ENCODE measurements at places on chromosomes 6 and 20.

GRCh38 chr6:28586324-28586723 lies 60.6 kb downstream of the GPX5 start:
- DNase-seq: no peak

DNA sequence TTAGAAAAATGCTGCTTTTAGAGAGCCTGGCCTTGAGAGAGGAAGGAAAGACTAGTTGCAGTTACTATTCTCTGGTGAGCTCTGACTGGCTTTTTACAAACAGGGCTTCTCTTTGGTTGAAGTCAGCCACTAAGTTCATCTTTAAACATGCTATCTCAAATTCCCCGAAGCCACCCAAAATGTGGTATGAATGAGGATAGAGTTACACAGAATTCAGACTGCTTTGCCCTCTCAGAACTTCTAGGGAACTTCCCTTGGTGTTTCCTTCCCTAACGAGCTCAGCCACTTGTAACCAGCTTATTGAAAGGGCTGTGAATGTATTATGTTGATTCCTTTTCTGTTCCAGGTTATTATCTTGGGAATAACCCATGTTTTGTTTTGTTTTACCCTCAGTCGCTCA lies 73.5 kb downstream of the EFHC1 start:
- no peak for DNase-seq

DNA sequence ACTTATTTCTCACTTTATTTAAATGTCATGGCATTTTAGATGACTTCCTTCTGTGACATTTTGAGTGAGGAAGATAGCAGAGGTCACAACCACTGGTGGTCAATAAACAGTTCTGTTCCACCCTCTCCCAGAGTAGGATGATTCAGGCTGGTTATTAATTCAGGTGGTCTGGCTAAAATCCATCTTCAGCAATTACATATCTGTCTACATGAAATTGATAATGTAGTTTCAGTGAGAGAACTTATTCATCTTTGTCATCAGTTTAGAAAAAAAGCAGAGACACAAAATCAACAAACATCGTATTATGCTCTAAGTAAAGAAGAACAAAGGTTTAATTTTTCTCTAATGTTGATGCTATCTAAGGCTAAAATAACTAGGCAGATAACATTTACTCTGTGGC lies 525.5 kb downstream of the TENT5A start:
- DNase-seq: no peak

DNA sequence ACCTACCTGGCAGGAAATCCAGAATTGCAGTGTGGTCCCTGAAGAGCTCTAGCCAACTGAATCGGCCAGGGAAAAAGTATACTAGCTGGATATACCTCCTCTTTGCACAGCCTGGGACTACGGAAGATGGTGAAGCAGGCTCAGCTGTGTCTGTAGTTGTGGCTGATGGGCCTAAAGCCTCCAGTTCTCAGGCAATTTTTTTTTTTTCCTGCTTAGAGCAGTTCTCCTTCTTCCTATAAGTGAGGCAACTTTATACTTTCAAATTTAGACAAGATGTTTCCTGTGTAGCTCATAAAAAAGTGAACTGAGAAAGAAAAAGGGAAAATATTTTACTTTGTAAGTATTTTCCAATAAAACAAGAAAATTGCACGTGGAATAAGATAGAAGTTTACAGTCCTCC lies 172.9 kb downstream of the CARMIL1 start:
- DNase-seq: no peak

GRCh38 chr20:38623061-38623460 lies 21.5 kb downstream of the ARHGAP40 start:
- no peak for DNase-seq

GRCh38 chr6:115643762-115644161 lies 416.9 kb downstream of the FRK start:
- DNase-seq: no peak

GRCh38 chr6:126913651-126914050 lies 204.8 kb upstream of the RSPO3 start:
- DNase-seq: no peak

DNA sequence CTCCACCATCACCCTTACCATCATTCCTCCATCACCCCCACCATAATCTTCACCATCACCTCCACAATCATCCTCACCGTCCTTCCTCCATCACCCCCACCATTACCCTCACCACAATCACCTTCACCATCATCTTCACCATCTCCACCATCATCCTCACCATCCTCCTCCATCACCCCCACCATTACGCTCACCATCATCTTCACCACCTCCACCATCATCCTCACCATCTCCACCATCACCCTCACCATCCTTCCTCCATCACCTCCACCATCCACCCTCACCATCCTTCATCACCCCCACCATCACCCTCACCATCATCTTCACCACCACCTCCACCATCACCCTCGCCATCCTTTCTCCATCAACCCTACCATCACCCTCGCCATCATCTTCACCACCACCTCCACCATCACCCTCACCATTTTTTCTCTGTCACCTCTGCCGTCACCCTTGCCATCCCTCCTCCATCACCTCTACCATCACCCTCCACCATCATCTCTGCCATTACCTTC lies 33.1 kb upstream of the MPC1 start:
- no peak for DNase-seq

DNA sequence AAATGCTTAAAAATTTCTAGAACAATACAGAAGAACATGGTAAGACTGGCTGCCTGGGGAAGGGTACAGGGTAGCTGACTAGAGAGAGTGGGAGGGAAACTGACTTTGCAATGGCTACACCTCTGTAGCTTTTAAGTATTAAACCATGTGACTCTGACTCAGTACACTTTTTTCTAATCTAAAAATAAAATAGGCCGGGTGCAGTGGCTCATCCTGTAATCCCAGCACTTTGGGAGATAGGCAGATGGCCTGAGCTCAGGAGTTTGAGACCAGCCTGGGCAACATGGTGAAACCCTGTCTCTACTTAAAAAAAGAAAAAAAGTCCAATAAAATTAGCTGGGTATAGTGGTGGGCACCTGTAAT lies 18.5 kb downstream of the ATP9A start:
- DNase-seq: no peak

GRCh38 chr6:117290173-117290846 lies 25.0 kb downstream of the VGLL2 start:
- DNase-seq: no peak

DNA sequence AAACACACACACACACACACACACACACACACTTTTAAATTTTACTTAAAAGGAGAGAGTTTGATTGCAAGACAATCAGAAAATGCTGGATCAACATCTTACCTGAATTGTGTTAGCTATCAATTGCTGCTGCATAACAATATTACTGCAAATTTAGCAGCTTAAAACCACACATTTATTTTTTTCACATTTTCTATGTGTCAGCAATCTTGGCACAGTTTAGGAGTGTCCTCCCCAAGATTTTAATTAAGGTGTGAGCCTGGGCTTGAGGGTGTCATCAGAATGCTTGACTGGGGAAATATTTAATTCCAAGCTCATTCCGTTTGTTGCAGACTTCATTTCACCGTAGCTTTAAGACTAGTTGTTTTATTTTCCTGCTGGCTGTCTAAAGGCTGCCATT lies 431.0 kb upstream of the GJE1 start:
- DNase-seq: no peak

GRCh38 chr20:10662151-10662550 lies 11.6 kb downstream of the JAG1 start:
- DNase-seq: no peak

- no peak for DNase-seq
Observed at GRCh38 chr6:41255638-41256246, 27.6 kb downstream of the TREML4 start.

DNA sequence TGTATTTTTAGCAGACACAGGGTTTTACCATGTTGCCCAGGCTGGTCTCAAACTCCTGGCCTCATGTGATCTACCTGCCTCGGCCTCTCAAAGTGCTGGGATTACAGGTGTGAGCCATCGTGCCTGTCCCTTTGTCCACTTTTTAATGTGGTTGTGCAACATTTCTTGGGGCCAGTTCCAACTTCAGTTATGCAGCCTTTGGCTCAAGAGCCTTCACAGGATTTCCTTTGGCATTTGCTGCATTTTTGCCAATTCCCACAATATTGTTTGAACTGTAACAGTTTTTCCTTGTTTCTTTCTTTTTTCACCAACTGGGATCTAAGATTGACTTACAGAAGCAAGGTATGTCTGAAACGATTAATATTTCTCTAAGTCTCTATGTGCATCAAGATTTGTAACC lies 63.6 kb downstream of the EDN1 start:
- DNase-seq: no peak

- no peak for DNase-seq
Observed at GRCh38 chr20:10784554-10785183, 110.9 kb upstream of the JAG1 start.

DNA sequence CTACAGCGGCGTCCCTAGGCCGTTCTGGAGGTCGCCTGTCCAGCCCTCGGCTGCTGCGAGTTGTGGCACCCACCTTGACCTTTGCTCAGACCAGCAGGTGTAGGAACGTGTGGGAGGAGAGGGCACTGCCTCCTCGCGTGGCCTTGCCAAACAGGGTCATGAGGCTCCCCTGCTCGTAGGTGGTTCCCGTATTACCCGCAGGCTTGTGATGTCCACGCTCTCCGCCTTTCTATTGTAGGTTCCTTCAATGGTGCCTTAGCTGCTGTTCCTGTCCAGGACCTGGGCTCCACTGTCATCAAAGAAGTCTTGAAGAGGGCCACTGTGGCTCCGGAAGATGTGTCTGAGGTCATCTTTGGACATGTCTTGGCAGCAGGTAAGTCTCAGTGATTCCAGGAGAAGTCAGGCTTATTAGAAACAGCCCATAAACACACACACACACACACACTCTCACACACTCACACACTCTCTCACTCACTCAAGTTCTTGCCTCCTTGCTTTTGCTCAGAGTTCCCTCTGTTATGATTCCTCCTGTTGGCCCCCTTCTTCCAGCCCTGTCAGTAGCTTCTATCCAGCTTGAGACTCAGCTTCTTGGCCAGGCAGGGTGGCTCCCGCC lies 942 bp downstream of the ACAT2 start:
- no peak for DNase-seq

DNA sequence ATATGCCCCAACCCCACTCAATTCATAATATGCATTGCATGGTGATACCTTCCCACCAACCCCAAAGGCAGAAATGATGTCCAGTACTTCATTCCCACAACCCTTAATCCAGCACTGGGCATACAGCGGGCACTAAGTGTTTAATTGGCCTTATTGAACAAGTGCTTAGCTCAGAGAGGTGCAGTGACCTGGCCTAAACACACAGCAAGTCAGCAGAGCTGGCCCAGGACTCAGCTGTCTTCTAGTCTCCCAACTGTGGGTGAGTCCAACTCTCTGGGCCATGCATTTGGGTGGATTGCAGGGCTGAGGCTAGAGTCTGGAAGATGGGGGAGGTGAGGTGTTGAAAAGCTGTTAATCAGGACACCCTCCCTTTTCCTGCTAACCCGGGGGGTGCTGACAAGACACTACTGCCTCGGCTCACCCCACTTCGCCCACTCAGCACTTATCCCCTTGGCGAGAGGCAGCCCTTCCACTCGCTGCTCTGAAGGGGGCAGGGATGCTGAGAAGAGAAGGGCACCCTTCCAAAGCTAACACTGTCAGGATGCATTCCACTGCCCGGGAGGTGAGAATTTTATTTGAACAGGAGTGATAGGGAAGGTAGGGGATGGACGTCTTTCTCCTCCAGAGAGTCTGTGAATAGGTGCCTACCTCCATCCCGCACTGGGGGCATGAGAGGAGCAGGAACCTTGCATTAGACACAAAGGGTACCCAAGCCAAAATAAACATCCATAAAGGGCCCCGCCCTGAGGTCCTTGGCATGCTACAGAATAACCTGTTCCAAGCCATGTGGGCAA lies 14.2 kb downstream of the KCNK5 start:
- DNase-seq: no peak

DNA sequence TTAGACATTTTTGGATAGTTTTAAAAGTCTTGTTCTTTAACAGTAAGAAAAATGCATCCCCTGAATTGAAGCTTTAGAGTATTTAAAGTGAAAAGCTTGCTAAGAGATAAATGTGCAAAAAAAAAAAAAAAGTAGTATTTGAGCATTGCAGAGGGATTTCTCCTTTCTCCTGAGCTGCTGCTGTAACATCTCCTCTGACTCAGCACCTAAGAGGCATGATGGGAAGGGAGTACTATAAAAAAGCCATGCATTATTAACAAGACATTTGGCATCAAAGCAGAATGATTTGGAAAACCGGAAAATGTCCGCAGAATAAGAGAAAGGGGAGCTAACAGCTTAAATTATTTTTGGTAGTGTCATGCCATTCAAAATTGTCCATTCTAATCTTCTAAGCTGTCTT lies 27.9 kb downstream of the B4GALT5 start:
- DNase-seq: no peak

GRCh38 chr6:111668410-111668809 lies 62.7 kb upstream of the TRAF3IP2 start:
- no peak for DNase-seq

- no peak for DNase-seq
Observed at GRCh38 chr6:154139892-154140291, 100.9 kb downstream of the OPRM1 start.

DNA sequence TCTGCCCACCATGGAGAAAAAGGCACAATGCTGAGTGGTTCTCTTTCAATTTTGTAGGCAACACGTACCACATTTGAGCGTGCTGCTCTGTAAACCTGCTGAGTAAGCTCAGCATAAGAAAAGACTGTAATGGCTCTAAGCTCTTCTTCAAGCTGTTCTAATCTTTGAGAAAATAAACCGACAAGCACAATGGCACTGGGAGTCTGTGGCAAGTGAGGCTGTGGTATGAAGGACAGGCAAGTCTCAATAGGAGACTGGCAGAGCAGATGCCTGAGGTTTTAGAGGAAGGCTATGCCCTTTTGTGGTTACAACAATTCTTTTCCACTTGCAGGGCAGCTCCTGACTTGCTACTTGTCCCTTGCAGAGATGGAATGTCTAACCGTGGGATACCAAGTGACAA lies 136.7 kb upstream of the EXOC2 start:
- no peak for DNase-seq

- no peak for DNase-seq
Observed at GRCh38 chr20:59448196-59448595, 147.8 kb downstream of the EDN3 start.

DNA sequence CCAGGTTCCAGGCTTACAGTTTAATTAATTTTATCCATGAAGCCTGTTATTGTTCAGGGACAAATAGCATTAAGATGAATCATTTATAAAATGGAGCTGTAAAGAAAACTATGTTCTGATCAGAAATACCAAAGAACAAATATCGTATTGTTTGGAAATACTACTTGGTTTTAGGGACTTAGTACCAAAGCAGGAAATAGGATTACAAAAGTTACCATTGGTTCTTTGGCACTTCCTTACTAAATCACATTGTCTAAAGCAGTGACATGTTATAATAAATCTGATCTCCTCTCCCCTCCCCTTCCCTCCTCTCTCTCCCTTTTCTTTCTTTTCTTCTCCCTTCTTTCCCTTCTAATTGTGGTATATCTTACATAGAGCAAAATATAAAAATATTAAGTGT lies 29.6 kb downstream of the CRYBG1 start:
- DNase-seq: no peak

All from stimulated activated naive CD8-positive, alpha-beta T cell treated with anti-CD3 and anti-CD28 coated beads, Interleukin-15, amount 100 ng/mL, for 72 hours (primary cell).